Gastrocnemius medialis (tissue), 4 donors: ENCODE measurements at places on chromosomes 1 and 21. TPM values are rescaled to one million over a fixed set of nuclear protein-coding genes. Genes with fewer than 3 reads are reported as not detected.
A peak's percentile ranks its signal among the peaks of the same experiment; 100 is the strongest.

DNA sequence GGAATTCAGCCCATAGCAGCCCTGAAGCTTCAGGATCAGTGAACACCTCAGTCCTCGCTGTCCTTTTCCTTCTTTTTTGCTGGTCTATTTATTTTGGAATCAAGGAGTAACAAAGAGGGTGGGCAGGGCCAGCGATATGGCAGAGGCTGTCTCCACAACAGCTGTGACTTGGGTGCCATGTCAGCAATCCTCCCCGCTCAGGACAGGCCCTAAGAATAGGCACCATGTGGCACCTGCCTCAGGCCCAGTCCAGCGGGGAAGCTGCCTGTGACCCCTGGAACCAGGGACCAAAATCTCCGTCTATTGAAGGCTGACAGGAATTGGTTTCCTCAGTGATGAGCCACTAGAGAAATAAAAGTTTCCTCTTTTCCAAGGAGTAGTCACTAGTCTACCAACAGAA lies 58.6 kb upstream of the TNR start:
- no peaks in the 10 kb centered on the region for H3K36me3 ChIP-seq
- no peak overlapping the region for H3K27ac ChIP-seq
- no peaks in the 10 kb centered on the region for H3K4me1 ChIP-seq
- H3K4me3 ChIP-seq: no peak overlapping the region
- DNase-seq: no peak
- H3K27me3 ChIP-seq: no peaks in the 10 kb centered on the region

GRCh38 chr1:82820816-82821215 lies 1020.1 kb downstream of the ADGRL2 start:
- H3K4me3 ChIP-seq: no peak overlapping the region
- H3K27ac ChIP-seq: no peak overlapping the region
- no peaks in the 10 kb centered on the region for H3K36me3 ChIP-seq
- no peaks in the 10 kb centered on the region for H3K27me3 ChIP-seq
- no peaks in the 10 kb centered on the region for H3K4me1 ChIP-seq

GRCh38 chr1:229342656-229343569 lies at the start of gene CCSAP:
CCSAP (minus strand) TSS chr1:229343047; CDS start chr1:229342465, 582 bp downstream.
- H3K27ac ChIP-seq: peak within 1 kb of the TSS; percentile 86
- H3K27me3 ChIP-seq: no peaks in the 10 kb centered on the region
- H3K4me1 ChIP-seq: peaks cover 6% of the 10 kb centered on the region
- DNase-seq: no peak

GRCh38 chr21:38816400-38816977 lies 10.8 kb downstream of the ETS2 start:
- H3K4me3 ChIP-seq: no peak overlapping the region
- no peaks in the 10 kb centered on the region for H3K27me3 ChIP-seq
- H3K36me3 ChIP-seq: peaks cover 30% of the 10 kb centered on the region

GRCh38 chr1:48848035-48848434 lies 71.3 kb upstream of the BEND5 start:
- no peaks in the 10 kb centered on the region for H3K4me1 ChIP-seq
- H3K4me3 ChIP-seq: no peak overlapping the region
- DNase-seq: no peak
- no peaks in the 10 kb centered on the region for H3K27me3 ChIP-seq
- no peaks in the 10 kb centered on the region for H3K36me3 ChIP-seq
- H3K27ac ChIP-seq: no peak overlapping the region

GRCh38 chr1:228555074-228555994 lies 68.2 kb downstream of the RNF187 start:
- H3K27ac ChIP-seq: no peak overlapping the region
- no peak overlapping the region for H3K4me3 ChIP-seq
- DNase-seq: no peak

- H3K4me3 ChIP-seq: no peak overlapping the region
- DNase-seq: no peak
- no peaks in the 10 kb centered on the region for H3K27me3 ChIP-seq
Observed at GRCh38 chr1:23643736-23644554, 47.7 kb upstream of the RPL11 start.

DNA sequence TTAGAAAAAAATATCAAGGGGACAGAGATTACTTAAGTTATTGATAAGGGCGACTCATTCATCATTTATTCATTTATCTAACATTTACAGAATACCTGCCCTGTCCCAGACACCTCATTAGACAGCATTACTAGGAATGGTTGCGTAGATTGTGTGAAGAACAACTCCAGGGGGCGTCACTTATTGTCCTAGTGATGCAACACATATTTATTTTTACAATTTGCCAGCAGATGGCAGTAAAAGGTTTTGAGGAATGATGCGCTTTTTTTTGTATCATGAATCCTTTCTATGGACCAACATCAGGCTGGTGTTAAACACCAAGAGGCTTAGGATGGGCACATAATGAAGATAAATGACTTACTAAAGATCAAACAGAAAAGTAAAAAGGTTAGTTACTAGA lies 5.5 kb downstream of the NCAM2 start:
- H3K27me3 ChIP-seq: no peaks in the 10 kb centered on the region
- no peaks in the 10 kb centered on the region for H3K36me3 ChIP-seq
- H3K4me3 ChIP-seq: no peak overlapping the region
- no peak overlapping the region for H3K27ac ChIP-seq

DNA sequence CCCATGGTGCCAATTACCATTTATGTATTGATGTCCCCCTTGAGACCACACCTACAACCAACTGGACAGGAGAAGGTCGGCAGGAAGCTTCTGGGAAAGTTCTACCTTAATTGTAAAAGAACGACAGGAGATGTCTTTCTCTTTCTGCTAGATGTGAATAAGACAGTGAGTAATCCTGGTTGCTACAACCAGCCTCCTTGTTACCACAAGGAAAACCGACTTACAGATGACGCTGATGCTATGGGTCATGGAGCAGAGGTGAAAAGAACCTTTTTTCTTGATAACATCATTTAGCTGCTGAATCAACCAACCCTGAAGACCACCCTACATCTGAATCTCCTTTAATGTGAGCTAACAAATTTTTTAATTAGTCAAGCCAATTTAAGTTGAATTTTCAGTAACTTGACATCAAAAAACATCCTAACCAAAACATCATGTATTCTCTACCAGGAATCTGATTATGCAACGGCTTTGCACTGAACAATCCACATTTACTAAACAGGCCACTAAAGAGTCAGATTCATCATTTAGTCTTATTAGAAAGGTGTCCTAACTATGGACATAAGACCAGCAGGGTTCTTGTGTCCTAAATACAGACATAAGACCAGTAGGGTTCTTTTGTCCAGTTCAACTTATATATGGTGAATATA lies 23.0 kb downstream of the RGS2 start:
- no peaks in the 10 kb centered on the region for H3K27me3 ChIP-seq
- no peak overlapping the region for H3K4me3 ChIP-seq
- DNase-seq: no peak
- no peaks in the 10 kb centered on the region for H3K36me3 ChIP-seq
- no peaks in the 10 kb centered on the region for H3K4me1 ChIP-seq

DNA sequence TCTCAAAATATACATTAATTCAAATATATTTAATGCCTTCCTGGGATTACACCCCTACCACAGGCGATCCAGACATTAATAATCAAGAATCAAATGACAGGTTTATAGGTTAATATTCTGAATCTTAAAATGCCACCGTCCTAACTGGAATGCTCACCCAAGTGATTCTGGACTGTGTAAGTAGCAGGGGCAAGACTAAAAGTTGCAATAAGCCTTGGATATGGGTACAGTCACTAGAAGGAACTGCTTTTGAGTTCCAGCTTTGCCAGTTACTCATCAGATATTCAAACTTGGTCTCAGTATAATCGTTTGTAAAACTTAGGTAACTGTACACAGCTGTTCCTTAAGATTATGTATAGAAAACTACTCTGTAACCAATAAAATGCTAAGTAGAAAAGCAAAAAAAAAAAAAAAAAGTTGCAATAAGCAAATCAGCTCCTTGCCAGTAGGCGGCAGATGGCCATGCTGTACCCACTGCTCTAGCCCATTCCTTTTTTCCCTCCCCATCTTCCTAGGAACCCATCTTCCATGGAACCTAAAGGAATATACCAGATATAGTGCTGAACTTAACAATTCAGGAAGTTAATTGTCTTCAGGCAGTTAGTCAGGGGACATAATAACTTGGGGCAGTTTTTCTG lies 10.5 kb downstream of the RO60 start:
- peaks cover 6% of the 10 kb centered on the region for H3K36me3 ChIP-seq
- no peaks in the 10 kb centered on the region for H3K27me3 ChIP-seq
- H3K27ac ChIP-seq: no peak overlapping the region

DNA sequence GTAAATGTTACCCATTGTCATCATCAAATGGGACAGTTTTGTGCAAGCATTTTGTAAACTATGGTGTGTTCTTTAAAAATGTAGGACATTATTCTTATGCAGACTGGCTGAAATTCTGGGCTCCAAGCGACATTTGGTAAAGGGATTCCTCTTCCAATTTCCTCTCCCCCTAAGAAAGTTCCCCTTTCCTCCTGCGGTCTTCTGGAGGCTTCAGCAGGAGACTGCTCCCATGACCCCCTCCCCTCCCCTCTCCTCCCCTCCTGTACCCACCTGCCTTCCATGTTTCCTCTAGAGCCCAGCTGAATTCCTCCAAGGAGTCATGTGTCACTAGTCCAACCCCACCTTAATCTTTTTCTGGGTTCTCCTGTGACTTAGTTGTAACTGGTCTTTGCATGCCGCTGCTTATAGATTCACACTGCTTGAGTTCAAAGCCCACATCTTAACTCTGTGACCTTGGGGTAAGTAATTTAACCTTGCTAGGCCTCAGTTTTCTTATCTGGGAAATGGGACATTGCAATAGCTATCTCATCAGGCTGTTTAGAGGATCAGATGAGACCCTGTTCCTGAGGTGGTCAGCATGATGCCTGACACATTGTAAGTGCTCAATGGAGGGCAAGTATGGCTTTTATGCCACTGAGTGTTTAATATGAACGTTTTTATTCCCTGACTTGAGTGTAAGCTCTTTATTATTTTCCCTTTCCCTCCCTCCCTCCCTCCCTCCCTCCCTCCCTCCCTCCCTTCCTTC lies 69.9 kb upstream of the WDR26 start:
- H3K27ac ChIP-seq: peak overlapping the region; percentile 82
- DNase-seq: no peak
- H3K4me1 ChIP-seq: peaks cover 47% of the 10 kb centered on the region

DNA sequence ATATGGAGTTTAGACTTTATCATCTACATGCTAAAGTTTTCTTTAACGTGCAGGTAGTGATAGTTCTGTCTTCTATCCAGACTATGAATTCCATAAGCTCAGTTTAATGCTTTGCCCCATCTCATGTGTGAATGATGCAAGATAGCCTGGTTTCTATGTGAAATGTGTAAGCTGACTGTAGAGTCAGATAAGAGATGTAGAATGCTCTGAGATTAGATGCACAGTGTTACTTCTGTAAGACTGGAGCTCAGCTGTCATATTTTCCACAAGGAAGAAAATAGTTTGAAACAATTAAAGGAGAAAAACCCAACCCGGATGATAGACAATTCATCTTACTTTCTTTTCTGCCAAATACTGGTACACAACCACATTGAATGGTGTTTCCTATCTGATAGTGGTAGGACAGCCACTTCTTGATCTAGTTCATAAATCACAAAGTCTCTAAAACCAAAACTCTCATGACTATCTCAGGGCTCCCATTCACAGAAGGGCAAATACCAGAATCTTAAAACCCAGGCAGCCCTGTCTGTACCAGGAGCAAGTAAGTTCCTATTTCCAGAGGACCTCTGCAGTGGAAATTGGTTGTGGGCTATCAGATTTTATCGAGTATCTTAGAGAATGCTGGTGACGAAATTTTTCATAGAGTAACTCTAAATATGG lies 50.6 kb downstream of the TBX15 start:
- no peak overlapping the region for H3K4me3 ChIP-seq
- DNase-seq: no peak
- no peaks in the 10 kb centered on the region for H3K27me3 ChIP-seq
- no peaks in the 10 kb centered on the region for H3K36me3 ChIP-seq
- peaks cover 78% of the 10 kb centered on the region for H3K4me1 ChIP-seq

DNA sequence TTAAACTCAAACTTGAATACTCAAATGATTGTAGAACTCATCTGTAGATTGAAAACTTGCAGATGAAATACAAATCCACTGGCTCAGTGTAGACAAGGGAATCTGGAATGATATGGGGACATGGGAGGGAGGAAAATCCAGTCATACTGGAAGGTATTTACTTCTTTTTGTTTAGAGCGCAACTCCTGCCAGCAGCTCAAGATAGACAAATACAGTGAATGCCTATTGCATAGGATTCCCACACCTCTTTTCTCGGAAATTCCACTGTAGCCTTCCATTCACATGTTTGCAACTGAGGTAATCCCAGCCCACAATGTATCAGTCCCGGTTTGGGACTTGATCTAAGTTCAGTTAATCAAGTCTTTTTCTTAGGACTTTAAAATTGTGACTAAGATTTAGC lies 311.2 kb downstream of the PTPRC start:
- H3K4me3 ChIP-seq: no peak overlapping the region
- no peak overlapping the region for H3K27ac ChIP-seq
- no peaks in the 10 kb centered on the region for H3K4me1 ChIP-seq
- DNase-seq: no peak
- no peaks in the 10 kb centered on the region for H3K36me3 ChIP-seq

DNA sequence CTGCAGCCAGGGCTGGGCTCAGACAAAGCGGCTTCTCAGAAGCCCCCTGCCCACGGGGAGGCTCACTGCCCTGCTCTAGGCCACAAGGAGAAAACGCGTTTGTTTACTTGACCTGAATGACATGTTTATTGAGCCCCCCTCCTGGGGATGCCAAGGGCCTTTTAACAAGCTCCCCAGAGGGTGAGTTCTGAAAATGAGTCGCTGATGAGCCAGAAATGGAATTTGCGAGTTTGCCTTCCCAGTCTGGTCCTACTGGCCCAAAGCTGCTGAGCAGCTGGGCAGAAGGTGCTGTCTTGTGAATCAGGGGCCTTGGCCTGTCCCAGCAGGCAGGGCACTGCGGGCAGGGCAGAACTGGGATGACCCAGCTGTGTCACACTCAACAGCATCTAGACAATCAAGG lies 120.6 kb downstream of the SYF2 start:
- no peak for DNase-seq
- H3K27ac ChIP-seq: no peak overlapping the region
- H3K36me3 ChIP-seq: no peaks in the 10 kb centered on the region
- H3K4me3 ChIP-seq: no peak overlapping the region

- H3K36me3 ChIP-seq: no peaks in the 10 kb centered on the region
- no peak overlapping the region for H3K4me3 ChIP-seq
- no peaks in the 10 kb centered on the region for H3K27me3 ChIP-seq
- no peaks in the 10 kb centered on the region for H3K4me1 ChIP-seq
- no peak for DNase-seq
- no peak overlapping the region for H3K27ac ChIP-seq
Observed at GRCh38 chr21:22758478-22758877, 1760.3 kb downstream of the NCAM2 start.

The FCRL2 gene
- 0.19 TPM for total RNA-seq

The MOB3C gene
- total RNA-seq: 11.3 TPM

The PEX10 gene
- total RNA-seq: 19.2 TPM

The JAM2 gene
- 2.3 TPM for total RNA-seq

The RHEX gene
- not detected for total RNA-seq

The TMEM9 gene
- 11.9 TPM for total RNA-seq

The PERM1 gene
- total RNA-seq: 112 TPM

The AMY1B gene
- total RNA-seq: not detected

The CD1B gene
- not detected for total RNA-seq

The RNU1-1 gene
- not detected for total RNA-seq
